Aorta (tissue), 5 donors: ENCODE measurements at places on chromosomes 12 and 14.

- no peak for DNase-seq
- no peaks in the 10 kb centered on the region for H3K27me3 ChIP-seq
These were observed 102.0 kb upstream of the PWP1 start for GRCh38 chr12:107583551-107583950.

- H3K4me3 ChIP-seq: no peak overlapping the region
- no peak overlapping the region for H3K27ac ChIP-seq
- no peaks in the 10 kb centered on the region for H3K36me3 ChIP-seq
These were observed 35.0 kb downstream of the TPH2 start for GRCh38 chr12:71973687-71974086.

GRCh38 chr14:59690426-59690825, 113.8 kb upstream of the CCDC175 start:
- no peaks in the 10 kb centered on the region for H3K36me3 ChIP-seq
- H3K27ac ChIP-seq: no peak overlapping the region
- no peaks in the 10 kb centered on the region for H3K27me3 ChIP-seq

GRCh38 chr14:23085458-23085857, 9.5 kb downstream of the ACIN1 start:
- no peaks in the 10 kb centered on the region for H3K4me1 ChIP-seq
- no peak for DNase-seq
- no peak overlapping the region for H3K4me3 ChIP-seq
- no peak overlapping the region for H3K27ac ChIP-seq
- peaks cover 5% of the 10 kb centered on the region for H3K36me3 ChIP-seq

- no peaks in the 10 kb centered on the region for H3K4me1 ChIP-seq
- no peak overlapping the region for H3K27ac ChIP-seq
- no peak overlapping the region for H3K4me3 ChIP-seq
These were observed 23.5 kb upstream of the C12orf50 start for GRCh38 chr12:88052686-88053085.

GRCh38 chr14:103341250-103342129, 7.5 kb downstream of the EIF5 start:
- H3K27ac ChIP-seq: no peak overlapping the region
- no peaks in the 10 kb centered on the region for H3K27me3 ChIP-seq
- peaks cover 22% of the 10 kb centered on the region for H3K36me3 ChIP-seq
- no peaks in the 10 kb centered on the region for H3K4me1 ChIP-seq
- DNase-seq: no peak

DNA sequence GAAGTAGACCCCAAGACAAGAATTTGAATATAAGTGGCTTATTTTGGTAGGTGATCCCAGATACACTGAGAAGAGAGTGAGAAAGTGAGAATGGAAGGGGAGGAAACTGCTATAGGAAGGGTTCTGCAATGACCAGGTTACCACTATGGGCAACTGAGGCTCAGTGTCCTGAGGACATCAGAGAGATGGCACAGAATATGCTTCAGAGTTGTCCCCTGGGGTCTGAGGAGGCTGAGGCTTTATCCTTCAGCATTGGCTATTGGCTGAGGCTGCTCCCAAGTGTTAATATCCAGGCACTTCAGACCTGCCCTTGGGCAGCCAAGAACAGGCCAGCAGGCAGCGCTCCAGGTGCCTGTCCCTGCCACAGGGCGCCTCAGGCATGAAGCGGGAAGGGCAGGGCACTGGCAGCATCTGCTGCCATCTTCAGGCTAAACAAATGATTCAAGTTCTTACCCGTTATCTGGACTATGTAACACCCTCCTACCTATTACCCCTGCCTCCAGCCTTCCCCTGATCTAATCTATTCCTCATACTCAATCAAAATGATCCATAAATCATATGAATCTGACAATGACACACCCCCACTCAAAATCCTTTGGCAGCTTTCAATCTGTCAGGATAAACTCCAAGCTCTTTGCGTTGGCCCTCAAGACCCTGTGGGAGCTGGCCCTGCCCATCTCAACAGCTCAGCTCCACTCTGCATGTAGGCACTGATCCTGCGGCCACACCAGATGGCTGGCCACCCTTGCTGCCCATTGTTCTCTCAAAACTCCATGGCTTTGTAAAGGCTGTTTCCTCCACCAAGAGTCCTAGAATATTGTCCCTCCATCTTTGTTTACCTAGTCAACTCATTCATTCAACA, 42.4 kb downstream of the CKAP4 start:
- DNase-seq: no peak
- no peak overlapping the region for H3K4me3 ChIP-seq
- H3K27ac ChIP-seq: no peak overlapping the region
- H3K4me1 ChIP-seq: no peaks in the 10 kb centered on the region
- H3K27me3 ChIP-seq: no peaks in the 10 kb centered on the region
- no peaks in the 10 kb centered on the region for H3K36me3 ChIP-seq

- H3K27me3 ChIP-seq: no peaks in the 10 kb centered on the region
- H3K4me1 ChIP-seq: peaks cover 1% of the 10 kb centered on the region
- H3K36me3 ChIP-seq: no peaks in the 10 kb centered on the region
- no peak overlapping the region for H3K27ac ChIP-seq
- DNase-seq: no peak
These were observed 130.7 kb downstream of the CRACR2A start for GRCh38 chr12:3622021-3622821.

GRCh38 chr12:121489874-121490273, 90.0 kb downstream of the RNF34 start:
- no peak overlapping the region for H3K27ac ChIP-seq
- H3K36me3 ChIP-seq: no peaks in the 10 kb centered on the region
- no peak for DNase-seq
- no peaks in the 10 kb centered on the region for H3K27me3 ChIP-seq

GRCh38 chr14:32977913-32978312, 39.2 kb downstream of the NPAS3 start:
- H3K27ac ChIP-seq: no peak overlapping the region
- H3K36me3 ChIP-seq: no peaks in the 10 kb centered on the region
- H3K4me3 ChIP-seq: no peak overlapping the region
- no peaks in the 10 kb centered on the region for H3K27me3 ChIP-seq
- H3K4me1 ChIP-seq: no peaks in the 10 kb centered on the region

- no peak overlapping the region for H3K4me3 ChIP-seq
- peaks cover 3% of the 10 kb centered on the region for H3K36me3 ChIP-seq
- H3K4me1 ChIP-seq: no peaks in the 10 kb centered on the region
- H3K27ac ChIP-seq: peak overlapping the region; percentile 43
- H3K27me3 ChIP-seq: no peaks in the 10 kb centered on the region
These were observed 184.8 kb upstream of the PDE3A start for GRCh38 chr12:20183563-20183962.

GRCh38 chr12:19908830-19909229, 459.5 kb upstream of the PDE3A start:
- H3K36me3 ChIP-seq: no peaks in the 10 kb centered on the region
- no peaks in the 10 kb centered on the region for H3K27me3 ChIP-seq
- H3K4me1 ChIP-seq: no peaks in the 10 kb centered on the region

GRCh38 chr12:90905691-90906370, 49.1 kb downstream of the CCER1 start:
- H3K36me3 ChIP-seq: no peaks in the 10 kb centered on the region
- no peak for DNase-seq
- H3K27ac ChIP-seq: no peak overlapping the region
- H3K27me3 ChIP-seq: no peaks in the 10 kb centered on the region
- no peaks in the 10 kb centered on the region for H3K4me1 ChIP-seq
- no peak overlapping the region for H3K4me3 ChIP-seq

- H3K27me3 ChIP-seq: no peaks in the 10 kb centered on the region
- no peak for DNase-seq
These were observed 37.4 kb downstream of the FBRSL1 start for GRCh38 chr12:132527186-132527882.

DNA sequence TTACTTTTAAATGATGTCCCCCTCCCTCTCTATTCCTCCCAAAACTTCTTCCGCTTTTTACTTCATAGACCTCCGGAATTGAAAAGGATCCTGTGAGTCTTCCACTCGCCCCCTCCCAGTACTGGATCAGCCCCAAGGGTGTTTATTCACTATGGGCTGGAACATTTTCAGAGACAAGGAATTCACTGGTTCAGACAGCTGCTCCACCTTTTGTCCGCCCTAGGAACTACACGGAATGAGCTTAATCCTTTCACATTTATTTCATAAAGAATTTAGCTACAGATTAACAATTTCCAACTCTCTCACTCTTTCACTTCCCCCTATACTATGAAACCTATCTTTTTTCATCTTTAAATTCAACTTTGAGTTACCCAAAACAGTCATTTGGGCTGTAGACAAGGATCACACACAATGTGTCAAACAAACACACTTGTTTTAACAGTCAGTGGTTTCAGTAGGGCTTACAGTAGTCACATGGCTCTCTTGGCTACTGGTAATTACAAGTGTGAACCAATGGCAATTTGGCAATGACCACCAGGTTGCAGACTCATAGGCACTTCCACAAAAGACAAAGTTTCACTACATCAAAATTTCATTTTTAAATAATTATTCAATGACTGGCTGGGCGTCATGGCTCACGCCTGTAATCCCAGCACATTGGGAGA, 20.6 kb downstream of the CNIH1 start:
- H3K27ac ChIP-seq: no peak overlapping the region
- no peaks in the 10 kb centered on the region for H3K36me3 ChIP-seq
- no peaks in the 10 kb centered on the region for H3K27me3 ChIP-seq
- H3K4me1 ChIP-seq: no peaks in the 10 kb centered on the region
- DNase-seq: no peak

GRCh38 chr12:57889500-57889989, 43.0 kb upstream of the CTDSP2 start:
- H3K36me3 ChIP-seq: no peaks in the 10 kb centered on the region
- peak; percentile 93 for DNase-seq
- H3K4me3 ChIP-seq: no peak overlapping the region

DNA sequence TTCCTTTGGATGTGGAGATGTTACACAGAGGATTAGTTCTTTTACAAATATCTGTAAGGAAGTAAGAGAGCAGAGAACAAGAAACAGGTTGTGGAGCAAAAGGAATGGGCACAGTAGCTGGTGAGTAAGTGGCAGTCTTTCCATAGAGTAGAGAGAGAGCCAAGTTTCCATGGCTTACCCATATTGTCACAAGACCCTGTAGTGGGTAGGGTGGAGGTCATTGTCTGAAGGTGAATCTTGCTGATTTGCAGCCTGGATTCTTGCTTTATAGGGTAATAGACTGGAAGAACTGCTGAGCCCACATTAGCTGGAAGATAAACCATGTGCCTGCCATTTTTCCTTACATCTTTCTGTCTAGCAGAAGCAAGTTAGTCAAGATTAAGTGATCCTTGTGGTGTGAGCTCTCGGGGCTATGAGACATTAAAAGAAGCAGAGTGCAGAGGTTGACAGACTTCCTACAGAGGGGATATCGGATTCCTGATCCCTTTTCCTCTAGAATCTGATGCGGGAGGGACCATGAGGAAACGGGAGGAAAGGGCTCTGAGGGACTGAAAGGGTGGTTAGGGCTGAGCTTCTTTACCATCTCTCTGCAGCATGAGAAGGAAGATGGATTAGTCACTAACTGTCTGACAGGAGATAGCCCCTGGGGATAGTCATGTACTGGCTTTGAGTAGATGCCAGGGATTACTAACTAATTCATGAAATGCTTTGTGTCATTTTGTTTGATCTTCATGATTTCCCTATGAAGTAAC, 44.0 kb upstream of the LRTM2 start:
- H3K4me1 ChIP-seq: no peaks in the 10 kb centered on the region
- no peak overlapping the region for H3K4me3 ChIP-seq
- H3K27ac ChIP-seq: no peak overlapping the region
- DNase-seq: no peak
- H3K27me3 ChIP-seq: no peaks in the 10 kb centered on the region

GRCh38 chr12:96224219-96224615, 30.0 kb downstream of the ELK3 start:
- DNase-seq: no peak
- H3K4me3 ChIP-seq: no peak overlapping the region
- no peaks in the 10 kb centered on the region for H3K4me1 ChIP-seq
- H3K27ac ChIP-seq: no peak overlapping the region
- H3K27me3 ChIP-seq: no peaks in the 10 kb centered on the region

GRCh38 chr12:43578782-43579181, 26.8 kb upstream of the ADAMTS20 start:
- H3K36me3 ChIP-seq: no peaks in the 10 kb centered on the region
- no peak for DNase-seq
- no peaks in the 10 kb centered on the region for H3K27me3 ChIP-seq
- no peaks in the 10 kb centered on the region for H3K4me1 ChIP-seq
- no peak overlapping the region for H3K4me3 ChIP-seq

GRCh38 chr12:53181935-53182334, 1.2 kb upstream of the CSAD start:
- no peak for DNase-seq
- peak overlapping the region; percentile 12 for H3K4me3 ChIP-seq
- H3K27me3 ChIP-seq: no peaks in the 10 kb centered on the region
- H3K27ac ChIP-seq: no peak overlapping the region
- H3K4me1 ChIP-seq: peaks cover 9% of the 10 kb centered on the region

DNA sequence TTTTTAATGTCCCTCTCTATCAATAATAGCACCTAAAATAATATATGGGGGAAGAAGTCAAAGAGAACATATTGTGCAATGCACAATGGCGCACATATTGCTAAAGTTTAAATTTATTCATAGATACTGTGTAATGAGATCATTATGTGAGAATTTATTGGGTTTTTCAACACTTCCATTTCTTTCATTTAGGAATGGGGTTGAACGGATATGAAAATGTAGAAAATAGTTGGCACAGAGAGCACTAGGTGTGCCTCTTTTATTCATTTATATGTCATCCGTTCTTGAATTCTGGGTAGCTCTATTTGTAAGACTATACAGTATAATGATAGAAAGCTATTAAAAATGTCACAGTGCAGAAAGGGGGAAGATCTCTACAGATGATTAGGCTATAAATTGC, 63.9 kb downstream of the ATG14 start:
- no peak overlapping the region for H3K27ac ChIP-seq
- no peaks in the 10 kb centered on the region for H3K27me3 ChIP-seq
- H3K36me3 ChIP-seq: peaks cover 10% of the 10 kb centered on the region
- no peak for DNase-seq

GRCh38 chr14:76773188-76773885, 12.1 kb downstream of the VASH1 start:
- peak overlapping the region; percentile 96 for H3K27ac ChIP-seq
- no peaks in the 10 kb centered on the region for H3K27me3 ChIP-seq
- peak; percentile 86 for DNase-seq

GRCh38 chr14:105864651-105865265, 338.4 kb downstream of the TMEM121 start:
- H3K36me3 ChIP-seq: no peaks in the 10 kb centered on the region
- H3K4me1 ChIP-seq: no peaks in the 10 kb centered on the region
- H3K27me3 ChIP-seq: no peaks in the 10 kb centered on the region
- H3K4me3 ChIP-seq: no peak overlapping the region
- no peak overlapping the region for H3K27ac ChIP-seq

- H3K4me1 ChIP-seq: peaks cover 14% of the 10 kb centered on the region
- H3K36me3 ChIP-seq: no peaks in the 10 kb centered on the region
- H3K4me3 ChIP-seq: no peak overlapping the region
- H3K27ac ChIP-seq: no peak overlapping the region
- H3K27me3 ChIP-seq: no peaks in the 10 kb centered on the region
These were observed 40.9 kb downstream of the VWF start for GRCh38 chr12:6083601-6084000.

GRCh38 chr14:70884595-70885342, 22.5 kb upstream of the PCNX1 start:
- no peak for DNase-seq
- no peak overlapping the region for H3K4me3 ChIP-seq
- H3K27me3 ChIP-seq: no peaks in the 10 kb centered on the region
- no peaks in the 10 kb centered on the region for H3K36me3 ChIP-seq
- H3K27ac ChIP-seq: no peak overlapping the region
- H3K4me1 ChIP-seq: no peaks in the 10 kb centered on the region

GRCh38 chr14:73358187-73358586, 100.2 kb downstream of the NUMB start:
- no peaks in the 10 kb centered on the region for H3K36me3 ChIP-seq
- H3K27ac ChIP-seq: no peak overlapping the region
- H3K27me3 ChIP-seq: no peaks in the 10 kb centered on the region
- H3K4me1 ChIP-seq: no peaks in the 10 kb centered on the region

GRCh38 chr12:114684098-114684869, at the start of gene TBX3:
TBX3 (minus strand) TSS chr12:114684175; CDS start chr12:114683200, 975 bp downstream.
- H3K27me3 ChIP-seq: no peaks in the 10 kb centered on the region
- peak within 1 kb of the TSS; percentile 75 for H3K27ac ChIP-seq
- H3K36me3 ChIP-seq: no peaks in the 10 kb centered on the region
- peak within 1 kb of the TSS; percentile 60 for H3K4me3 ChIP-seq
- H3K4me1 ChIP-seq: no peaks in the 10 kb centered on the region
